ENCODE measurements at places on chromosomes 6 and 20.

DNA sequence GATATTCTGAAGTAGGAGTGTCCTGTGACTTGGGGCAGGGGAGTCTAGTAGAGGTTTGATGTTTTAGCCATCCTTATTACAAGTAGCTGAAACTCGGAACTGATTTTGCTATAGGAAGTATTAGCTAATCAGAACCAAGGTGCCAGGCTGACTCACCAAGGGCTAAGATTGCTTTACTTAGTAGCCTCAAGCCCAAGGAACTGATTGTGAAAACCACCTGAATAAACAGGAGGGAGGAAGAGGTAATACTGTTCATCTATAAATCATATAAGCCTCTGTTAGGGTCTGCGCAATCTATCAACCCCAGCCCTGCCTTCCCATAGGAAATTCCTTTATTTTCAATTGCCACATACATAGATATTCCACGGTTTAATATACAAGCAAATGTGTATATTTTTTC lies 54.4 kb downstream of the GNAS start:
- peak; percentile 78 for DNase-seq

DNA sequence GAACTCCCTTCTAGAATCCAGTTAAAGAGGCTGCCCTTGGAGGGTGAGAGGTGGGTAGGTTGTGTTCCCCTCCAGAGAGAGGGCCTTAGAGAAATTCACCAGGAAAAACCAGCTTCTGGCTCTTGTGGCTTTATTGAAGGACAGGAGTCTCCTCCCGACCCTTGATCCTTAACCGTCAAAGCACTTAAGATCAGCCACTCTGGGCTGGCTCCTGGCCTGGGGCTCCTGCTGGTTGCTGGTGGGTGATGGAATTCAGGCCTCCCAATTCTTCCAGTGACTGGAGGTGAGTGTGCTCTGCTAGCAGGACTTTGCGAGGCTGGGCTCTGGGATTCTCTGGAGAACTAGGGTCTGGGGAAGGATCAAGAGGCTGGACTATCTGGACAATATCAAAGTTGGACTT lies 75.6 kb upstream of the LGSN start:
- DNase-seq, result no peak

GRCh38 chr20:37413379-37413778 lies 67.4 kb downstream of the SRC start:
- no peak for DNase-seq

DNA sequence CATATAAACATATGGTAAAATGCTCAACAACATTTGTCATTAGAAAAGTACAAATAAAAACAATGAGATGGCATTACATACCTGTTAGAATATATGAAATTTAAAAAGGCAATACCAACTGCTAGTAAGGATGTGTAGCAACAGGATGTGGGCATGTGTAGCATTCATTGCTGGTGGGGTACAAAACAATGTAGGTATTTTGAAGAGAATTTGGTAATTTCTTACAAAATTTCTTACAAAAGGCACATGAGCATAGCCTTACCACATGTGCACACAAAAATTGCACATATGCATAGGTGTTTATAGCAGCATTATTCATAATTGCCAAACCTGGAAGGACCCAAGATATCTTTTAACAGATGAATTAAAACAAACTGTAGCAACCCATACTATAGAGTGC lies 1355.1 kb upstream of the CITED2 start:
- DNase-seq, result no peak

- no peak for DNase-seq
Observed at GRCh38 chr6:105274678-105275077, 94.9 kb upstream of the POPDC3 start.

DNA sequence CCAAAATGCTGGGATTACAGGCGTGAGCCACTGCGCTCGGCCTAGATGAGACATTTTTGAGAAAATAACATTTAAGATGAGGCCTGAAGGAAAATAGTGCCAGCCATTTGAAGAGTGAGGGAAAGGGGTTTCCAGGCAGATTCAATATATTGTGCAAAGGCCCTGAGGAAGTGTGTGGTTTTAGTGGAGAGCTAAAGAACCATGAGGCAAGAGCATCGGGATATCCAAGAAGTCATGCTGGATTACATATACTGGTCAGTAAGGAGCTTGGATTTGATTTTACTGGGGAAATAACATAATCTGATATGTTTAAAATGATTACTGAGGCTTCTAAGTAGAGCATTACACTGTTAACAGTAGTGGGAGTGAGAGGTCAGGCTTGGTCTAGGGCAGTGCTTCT lies 47.0 kb downstream of the CARMIL1 start:
- DNase-seq, result no peak

DNA sequence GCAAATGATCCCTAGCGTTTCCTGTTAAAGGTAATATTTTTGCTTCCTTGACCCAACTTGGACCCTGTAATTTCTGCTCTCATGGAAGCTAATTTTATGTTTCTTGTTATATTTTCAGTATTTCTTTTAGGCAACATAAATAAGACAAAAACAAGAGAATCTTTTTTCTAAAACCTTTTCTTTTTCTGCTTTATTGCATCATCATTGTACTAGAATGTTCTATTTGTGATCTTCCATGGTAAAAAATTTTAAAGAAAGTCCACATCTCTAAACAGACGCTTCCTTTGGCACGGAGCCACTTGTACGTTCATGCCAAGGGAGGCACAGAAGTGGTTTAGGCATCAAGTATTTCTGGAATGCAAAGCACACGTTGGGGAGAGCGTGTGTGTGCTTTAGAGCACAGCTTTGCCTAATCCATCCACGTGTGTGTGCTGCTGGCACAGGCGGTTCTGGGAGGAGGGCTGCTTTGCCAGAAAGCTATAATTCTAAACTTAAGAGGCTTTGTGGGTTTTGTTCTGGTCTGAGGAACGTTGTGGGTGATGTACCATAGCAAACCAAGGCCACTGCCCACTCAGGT lies 98.3 kb downstream of the SASH1 start:
- DNase-seq, result peak; percentile 91

DNA sequence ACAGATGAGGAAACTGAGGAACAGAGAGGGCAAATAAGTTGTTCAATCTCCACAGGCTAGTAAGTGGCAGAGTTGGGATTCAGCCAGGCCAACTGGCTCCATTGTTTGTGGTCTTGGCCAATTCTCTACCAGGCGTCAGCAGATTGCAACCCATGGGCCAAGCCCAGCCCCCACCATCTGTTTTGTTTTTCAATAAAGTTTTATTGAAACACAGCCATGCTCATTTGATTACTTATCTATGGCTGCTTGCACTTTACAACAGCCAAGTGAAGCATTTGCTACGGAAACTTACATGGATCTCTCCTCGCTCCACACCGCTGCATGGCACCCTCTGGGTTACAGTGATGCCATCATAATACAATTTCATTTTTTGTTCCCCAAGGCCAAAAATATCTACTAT lies 90.8 kb downstream of the ZNF217 start:
- DNase-seq, result no peak

- DNase-seq, result no peak
Observed at GRCh38 chr6:5041955-5042354, 38.1 kb upstream of the RPP40 start.

DNA sequence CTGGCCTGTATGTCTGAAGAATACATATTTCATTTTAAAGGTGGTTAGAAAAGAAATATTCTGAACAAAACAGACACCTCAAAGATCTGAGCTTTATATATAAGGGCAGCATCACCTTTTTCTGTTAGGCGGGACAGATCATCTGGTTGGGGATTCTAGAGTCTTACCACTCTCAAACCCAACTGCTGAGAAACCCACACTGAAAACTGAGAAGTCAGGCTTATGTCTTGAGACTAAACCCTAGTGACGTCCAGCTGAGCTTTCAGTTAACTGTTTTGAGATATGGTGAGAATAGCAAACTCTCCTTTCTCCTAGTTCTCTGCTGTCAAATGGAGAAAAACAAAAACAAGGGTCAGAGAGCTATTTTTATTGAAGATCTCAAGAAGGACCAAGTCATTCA lies 63.7 kb upstream of the CCN6 start:
- DNase-seq, result no peak

GRCh38 chr20:38032585-38033329 lies 499 bp downstream of the TTI1 start:
- DNase-seq, result no peak

DNA sequence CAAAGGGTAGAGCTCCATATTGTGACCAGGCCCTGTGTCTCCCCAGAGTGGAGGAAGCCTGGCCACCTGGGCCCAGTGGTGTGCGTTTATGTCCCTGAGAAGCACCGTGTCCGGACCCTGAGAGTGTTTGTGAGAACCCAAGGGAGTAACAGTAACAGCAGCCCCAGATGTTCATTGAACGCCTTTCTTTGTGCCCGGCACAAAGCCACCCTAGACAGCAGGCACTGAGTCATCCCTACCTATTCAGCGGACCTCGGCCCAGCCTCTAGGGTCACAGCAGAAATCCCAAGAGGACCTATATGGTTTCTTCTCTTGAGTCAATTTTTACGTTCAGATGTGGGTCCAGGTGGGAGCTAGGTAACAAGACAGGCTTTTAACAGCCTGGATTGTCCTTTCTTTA lies 24.5 kb downstream of the BCAS4 start:
- no peak for DNase-seq

- peak; percentile 63 for DNase-seq
Observed at GRCh38 chr6:25889877-25890853, 16.1 kb upstream of the SLC17A3 start.

DNA sequence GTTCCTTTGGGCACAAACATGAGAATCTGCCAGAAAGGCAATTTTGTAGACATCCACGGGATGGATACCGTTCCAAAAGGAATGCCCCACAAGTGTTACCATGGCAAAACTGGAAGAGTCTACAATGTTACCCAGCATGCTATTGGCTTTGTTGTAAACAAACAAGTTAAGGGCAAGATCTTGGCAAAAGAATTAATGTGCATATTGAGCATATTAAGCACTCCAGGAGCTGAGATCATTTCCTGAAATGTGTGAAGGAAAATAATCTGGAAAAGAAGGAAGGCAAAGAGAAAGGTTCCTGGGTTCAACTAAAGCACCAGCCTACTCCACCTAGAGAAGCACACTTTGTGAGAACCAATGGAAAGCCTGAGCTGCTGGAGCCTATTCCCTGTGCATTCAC lies 103.9 kb upstream of the ARG1 start:
- DNase-seq, result no peak

DNA sequence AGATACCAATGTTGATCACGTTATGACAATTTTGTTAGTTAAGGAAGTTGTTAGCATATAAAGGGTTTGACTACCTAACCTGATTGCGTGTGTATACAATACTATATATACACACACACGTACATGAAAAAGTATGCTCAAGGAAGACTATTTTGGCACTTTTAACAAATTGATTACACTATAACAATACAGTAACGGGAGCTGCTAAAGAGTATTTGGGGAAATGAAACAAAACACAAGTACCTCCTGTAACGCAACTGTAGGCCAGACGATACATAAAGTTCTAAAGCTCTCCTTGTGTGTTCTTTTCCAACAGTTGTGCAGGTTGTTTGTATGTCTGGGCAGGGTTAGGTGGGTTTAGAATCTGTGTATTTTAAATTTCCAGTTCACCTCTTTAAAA lies 98.7 kb downstream of the PLEKHG1 start:
- no peak for DNase-seq

DNA sequence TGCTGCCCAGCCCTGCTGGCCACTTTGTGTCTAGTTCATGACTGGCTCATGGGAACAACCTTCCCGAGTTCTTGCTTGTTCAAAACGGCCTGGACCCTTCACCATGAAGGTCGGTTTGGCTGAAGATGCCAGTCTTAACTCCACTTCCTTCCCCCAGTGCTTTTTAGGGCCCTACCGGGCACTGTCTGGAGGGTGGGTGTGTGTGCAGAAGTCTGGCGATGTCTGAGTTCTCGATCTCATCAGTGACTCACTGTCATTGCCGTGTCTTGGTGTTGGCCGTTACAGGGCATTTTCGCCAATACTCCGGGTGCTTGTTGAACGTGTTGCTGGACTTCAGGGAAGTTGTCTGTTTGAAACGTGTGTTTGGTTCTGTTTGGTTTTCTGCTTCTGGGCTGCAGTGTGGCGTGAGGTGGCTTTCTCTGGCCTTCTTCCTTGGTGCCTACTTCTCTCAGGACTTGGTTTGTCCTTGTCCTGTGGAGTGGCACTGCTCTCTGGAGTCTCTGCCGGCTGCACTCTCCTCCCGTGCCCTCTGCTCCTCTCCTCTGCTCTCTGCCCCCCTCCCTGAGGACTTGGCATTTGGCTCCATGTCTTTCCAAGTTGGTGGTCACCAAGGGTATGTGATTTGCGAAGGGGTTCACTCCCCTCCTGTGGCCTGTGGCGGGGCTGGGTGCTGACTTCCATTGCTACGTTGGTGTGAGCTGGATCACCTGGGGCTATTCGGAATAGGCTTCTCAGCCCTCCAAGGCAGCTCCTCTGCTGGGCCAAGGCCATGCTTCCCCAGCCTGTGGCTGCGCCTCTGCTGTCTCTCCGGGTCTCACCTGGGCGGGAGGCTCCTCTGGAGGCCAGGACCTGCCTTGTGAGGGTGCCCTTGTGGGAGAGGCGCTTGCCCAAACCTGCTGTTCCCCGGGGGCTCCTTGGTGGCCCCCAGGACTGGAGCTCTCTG lies 38.2 kb downstream of the PYGB start:
- no peak for DNase-seq

DNA sequence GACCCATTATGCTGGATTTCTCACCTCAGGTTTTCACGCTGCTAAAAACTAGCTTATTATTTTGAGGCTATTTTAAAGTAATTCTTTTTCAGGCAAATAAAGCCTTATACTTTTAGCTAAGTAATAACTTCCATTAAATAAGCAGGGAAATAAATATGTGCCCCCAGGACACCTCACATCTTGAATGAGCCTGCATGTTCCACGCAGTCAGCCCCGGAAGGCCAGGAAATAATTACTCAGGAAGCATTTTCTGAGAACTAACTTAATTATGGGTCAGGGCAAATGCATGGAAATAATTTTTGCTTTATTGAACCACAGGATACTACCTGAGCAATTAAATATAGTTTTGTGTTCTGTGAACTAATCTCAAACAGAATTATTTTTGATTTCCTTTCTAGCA lies 41.1 kb downstream of the STX7 start:
- DNase-seq, result no peak

- DNase-seq, result peak; percentile 34
Observed at GRCh38 chr20:38296433-38296832, 7.5 kb upstream of the BPI start.

DNA sequence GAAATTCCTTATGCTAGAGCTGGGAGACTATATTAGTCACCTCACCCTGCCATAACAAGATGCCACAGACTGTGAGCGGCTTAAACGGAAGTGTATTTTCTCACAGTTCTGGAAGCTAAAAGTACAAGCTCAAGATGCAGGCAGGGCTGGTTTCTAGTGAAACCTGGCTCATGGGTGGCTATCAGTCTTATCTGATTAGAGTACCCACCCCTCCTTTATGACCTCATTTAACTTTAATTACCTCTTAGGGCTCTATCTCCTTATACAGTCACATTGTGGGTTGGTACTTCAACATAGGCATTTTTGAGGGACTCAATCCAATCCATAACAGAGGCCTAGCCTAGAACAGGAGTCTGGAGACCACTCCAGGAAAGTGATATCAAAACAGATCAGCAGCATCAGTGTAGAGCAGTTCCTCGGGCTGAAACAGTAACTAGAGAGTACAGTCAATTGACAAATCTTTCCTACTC lies 2.3 kb upstream of the SNRNP48 start:
- DNase-seq, result peak; percentile 42

DNA sequence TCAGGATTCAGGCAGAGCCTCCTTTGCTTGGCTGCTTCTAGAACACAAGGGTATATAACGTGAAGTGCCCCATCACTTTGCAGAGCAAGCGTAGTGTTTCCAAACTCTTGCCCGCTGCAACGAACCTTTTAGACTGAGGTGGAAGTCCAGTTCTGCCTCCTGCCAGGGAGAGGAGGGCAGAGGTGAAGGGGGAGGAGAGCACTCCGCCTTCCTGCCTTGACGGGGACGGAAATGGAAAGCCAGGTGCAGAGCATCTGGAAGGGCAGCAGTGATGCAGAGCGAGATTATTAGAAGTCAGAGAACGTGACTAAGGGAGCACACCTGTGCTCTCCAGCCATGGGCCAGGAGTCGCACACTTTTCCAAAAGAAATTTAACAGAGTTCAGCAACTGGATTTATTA lies 63.4 kb downstream of the RREB1 start:
- no peak for DNase-seq

Measured in choroid plexus epithelial cell (primary cell).